ENCODE measurements at places on chromosomes 2 and 18. TPM values are rescaled to one million over a fixed set of nuclear protein-coding genes. Genes with fewer than 3 reads are reported as not detected.

The ALPI gene
- total RNA-seq = not detected

The UGT1A9 gene
- total RNA-seq = 0.09 TPM

DNA sequence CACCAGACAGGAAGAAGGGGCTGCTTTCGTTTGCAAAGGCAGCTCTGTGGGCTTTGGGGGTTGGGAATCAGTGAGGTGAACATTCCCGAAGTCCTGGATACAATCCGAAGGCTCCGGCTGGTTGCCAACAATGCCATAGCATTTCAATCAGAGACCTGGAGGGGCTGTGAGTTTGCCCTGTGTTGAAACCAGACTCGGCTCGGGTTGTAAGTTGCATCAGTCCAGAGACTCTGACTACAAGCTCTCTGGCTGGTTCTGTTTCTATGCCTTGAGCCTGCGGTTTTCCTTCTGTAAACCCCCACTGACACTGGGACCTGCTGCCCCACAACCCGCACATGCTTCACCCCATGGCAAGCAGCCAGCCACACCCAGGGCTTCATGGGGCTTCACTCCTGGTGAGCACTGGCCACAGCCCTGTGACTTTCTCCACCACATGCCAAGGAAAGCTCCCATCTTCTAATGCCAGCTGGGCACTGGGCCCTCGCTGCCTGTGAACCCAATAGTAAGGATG, 85.7 kb upstream of the ODC1 start:
- DNase-seq = no peak

GRCh38 chr2:122516775-122517174, 761.3 kb downstream of the TSN start:
- no peak for DNase-seq

DNA sequence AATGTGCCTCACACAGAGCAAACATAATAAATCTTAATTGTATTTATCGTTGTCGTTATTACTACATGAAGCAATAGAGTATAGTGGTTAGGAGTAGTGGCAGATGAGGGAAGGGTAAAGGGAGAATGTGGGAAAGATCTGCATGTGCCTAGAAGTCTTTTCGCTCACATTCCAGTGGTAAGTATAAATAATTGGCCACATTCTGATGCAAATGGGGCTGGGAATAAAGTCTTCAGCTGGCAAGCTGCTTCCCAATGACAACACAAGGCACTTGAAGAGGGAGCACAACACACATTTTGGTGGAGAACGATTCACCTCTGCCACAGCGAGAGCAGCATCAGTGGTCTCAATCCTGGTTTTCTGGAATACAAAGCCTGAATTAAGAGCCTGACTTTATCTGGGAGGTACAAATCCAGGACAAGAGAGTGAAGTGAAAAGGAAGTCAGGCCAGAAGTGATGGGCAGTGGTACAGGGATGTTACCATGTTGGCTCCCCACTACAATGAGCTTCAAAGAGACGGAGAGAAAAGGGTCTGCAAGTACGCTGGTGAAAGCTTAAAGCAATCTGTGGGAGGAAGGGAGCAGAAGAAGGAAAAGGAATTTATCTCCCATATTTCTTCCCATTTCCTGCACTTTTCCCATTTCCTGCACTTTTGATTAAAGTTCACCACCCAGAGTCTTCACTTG, 112.3 kb downstream of the ARHGAP15 start:
- no peak for DNase-seq
